Effector CD8-positive, alpha-beta T cell (primary cell): ENCODE measurements at places on chromosomes 11 and 22.

DNA sequence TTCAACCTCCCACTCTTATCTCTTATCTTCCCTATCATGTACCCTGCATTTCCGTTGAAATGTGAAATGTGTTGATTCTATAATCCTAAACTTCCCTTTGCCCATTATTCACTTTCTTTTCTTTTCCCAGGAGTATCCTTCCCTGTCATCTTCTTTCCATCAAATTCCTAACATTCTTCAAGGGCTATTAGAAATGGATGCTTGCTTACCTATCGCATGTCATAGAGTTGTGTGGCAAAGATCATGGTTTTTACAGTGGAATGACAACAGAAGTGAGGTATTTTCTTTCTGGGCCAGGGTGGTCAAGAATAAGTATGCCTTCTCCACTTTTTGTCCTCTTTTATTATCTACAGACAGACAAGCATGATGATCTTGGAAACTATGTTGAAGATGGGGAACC is 124.4 kb upstream of the SLC5A12 start:
- DNase-seq, result no peak

DNA sequence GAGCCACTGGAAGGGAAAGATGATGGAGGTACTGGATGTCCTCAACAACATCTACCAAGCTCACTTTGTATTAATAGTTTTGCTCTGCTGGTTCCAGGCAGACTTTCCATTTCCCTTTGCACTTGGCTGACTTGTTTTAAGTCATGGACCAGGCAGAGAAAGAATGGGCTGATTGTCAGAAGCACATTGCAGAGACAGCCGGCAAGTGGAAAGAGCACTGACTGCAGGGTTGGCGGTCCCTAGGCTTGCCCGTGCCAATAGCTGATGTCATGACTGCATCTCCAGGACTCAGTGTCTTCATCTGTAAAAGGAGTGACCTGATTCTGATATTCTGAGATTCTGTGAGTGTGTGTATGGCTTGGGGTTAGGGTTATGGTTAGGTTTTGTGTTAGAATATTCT is 20.9 kb upstream of the NNMT start:
- no peak for DNase-seq

DNA sequence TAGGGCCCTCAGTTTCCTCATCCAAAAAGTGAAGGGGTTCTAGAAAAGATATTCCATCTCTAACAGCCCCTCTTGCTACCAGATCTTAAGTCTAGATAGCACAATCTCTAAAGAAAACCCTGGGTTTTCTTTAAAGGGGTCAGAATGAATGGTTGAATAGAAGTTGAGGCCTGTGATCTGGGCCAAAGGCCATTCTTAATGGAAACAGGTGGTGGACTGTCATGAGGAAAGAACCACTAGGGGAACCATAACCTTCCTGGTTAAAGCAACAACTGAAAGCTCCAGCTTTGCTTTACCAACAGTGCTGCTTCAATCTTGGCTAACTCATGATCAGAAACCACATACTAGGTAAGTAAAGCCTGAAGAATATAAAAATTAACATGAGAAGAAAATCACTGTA is 1.8 kb downstream of the CELF1 start:
- no peak for DNase-seq

GRCh38 chr22:39214006-39214382 is 30.8 kb downstream of the PDGFB start:
- DNase-seq, result no peak

DNA sequence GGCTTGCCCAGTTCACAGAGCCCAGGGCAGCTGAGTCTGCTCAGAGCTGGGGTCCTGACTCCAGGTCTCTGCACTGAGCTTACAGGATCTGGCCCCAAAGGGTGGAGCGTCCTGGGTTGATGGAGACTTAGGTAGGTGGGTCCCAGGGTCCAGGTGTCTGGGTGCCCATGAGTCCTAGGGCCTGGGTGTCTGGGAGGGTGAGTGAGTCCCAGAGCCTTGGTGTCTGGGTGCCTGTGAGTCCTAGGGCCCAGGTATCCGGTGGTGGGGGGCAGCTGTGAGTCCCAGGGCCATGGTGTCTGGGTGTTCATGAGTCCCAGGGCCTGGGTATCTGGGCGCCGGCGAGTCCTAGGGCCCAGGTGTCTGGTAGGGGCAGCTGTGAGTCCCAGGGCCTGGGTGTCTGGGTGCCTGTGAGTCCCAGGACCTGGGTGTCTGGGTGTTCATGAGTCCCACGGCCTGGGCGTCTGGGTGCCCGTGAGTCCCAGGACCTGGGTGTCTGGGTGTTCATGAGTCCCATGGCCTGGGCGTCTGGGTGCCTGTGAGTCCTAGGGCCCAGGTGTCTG is 1505.6 kb downstream of the BRD1 start:
- no peak for DNase-seq

DNA sequence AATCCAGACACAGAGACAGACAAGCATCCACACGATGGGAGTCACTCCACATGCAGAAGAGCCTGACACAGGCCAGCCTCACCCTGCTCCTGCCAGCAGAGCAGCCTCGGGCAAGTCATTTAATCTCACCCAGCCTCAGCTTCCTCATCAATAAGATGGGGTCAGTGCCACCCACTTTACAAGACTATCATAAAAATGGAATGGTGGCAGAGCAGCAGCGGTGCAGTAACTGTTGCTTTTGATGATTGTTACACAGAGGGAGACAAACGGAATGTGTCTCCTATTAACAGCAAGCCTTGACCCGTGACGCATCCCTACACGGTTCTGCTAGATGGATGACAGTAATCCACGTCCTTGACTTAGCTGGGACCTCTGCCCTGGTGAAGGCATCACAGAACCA is 26.0 kb upstream of the ARFGAP3 start:
- DNase-seq, result no peak

DNA sequence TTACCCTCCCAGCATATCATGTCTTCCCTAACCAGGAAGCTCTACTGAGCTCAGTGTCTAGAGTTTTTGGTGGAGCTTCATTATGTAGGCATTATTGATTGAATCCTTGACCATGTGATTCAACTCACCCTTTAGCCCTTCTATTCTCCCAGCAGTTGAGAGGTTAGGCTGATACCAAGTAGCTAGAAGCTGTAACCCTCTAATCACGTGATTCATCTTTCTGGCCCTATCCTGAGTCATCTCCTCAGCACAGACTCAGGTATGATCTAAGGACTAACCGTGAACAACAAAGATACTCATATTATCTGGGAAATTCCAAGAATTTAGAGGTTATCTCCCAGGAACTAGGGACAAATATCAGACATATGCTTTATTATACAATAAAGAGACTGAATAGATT is 625.5 kb downstream of the JRKL start:
- DNase-seq, result no peak

DNA sequence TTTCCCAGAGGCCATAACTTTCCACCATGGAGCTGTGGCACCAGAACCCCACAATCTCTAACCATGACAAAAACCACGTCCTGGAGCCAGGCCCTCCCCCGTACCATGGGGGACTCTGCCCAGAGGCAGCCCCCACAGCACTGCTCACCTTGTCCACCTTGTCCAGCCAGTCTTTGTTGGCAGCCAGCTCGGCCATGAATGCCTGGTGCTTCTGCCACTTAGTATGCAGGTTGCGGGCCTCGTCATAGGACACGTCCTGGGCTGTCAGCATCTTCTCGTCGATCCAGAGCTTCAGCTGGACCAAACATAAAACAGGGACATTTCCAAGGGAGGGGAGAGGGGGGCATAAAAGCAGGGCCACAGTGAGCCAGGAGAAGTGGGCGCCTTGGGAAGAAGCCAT is 20.8 kb upstream of the RBM4B start:
- DNase-seq, result no peak

DNA sequence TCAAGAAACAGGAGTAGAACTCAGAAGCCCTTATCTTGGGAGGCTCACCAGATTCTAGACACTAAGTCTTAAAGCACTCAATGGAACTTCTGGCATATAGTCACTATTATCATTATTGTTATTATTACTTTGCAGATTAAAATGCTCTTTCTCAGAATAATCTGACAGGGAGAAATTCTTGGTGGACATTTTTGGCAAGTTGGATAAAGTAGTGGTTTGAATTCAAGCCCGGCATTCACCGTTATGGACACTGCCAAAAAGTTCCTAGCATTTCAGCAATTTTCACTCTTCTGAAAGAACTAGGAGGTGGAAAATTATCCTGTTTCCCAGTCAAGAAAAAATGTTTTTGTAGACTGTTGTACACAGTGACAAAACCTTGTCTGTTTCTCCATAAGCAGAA is 179.6 kb upstream of the ISX start:
- DNase-seq, result no peak

DNA sequence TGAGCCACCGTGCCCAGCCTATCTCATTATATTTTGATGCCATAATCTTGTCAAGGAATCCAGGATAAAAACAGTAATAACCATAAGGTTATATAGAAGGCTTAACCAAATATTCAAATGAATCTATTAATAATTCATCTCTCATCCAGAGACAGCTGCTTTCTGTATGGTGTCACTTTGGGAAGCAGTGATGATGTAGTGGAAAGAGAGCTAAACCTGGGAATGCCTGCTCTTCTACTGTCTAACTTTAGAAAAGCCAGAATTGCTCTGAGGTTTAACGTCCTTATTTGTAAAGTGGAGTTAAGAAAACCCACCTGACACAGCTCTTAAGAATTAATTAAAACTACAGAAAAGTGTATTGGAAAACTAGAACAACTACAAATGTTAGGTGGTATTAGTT is 29.3 kb upstream of the OR10D3 start:
- DNase-seq, result no peak

- DNase-seq, result no peak
Observed at GRCh38 chr22:31947296-31947695, 3.0 kb downstream of the YWHAH start.

GRCh38 chr11:2974272-2974671 is 17.9 kb downstream of the NAP1L4 start:
- no peak for DNase-seq
